ENCODE measurements at places on chromosomes 3 and 15.

DNA sequence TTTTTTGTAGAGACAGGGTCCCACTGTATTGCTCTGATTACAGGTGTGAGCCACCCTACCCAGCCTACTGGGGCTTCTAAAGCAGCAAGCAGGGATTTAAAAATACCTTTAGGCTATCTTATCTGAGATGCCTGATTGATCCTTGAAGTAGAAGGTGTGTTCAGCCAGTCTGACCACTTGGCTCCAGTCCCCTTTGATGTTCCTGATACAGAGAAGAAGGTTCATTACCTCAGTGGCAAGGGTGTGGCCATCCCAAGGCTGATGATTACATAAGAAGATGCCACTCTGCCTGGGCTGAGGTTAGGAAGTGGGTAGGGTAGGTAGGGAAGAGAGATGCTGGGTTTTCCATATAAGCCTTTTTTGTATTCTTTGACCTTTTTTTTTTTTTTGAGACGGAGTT, 11.2 kb upstream of the DCAF1 start:
- no peak for DNase-seq

GRCh38 chr3:135503760-135504686, 461.5 kb upstream of the PPP2R3A start:
- DNase-seq: peak; percentile 52

GRCh38 chr3:24829629-24830229, 335.1 kb upstream of the THRB start:
- DNase-seq: no peak

GRCh38 chr3:130546920-130547679, 30.1 kb downstream of the COL6A6 start:
- no peak for DNase-seq
